ENCODE measurements at places on chromosomes 5 and 9.

DNA sequence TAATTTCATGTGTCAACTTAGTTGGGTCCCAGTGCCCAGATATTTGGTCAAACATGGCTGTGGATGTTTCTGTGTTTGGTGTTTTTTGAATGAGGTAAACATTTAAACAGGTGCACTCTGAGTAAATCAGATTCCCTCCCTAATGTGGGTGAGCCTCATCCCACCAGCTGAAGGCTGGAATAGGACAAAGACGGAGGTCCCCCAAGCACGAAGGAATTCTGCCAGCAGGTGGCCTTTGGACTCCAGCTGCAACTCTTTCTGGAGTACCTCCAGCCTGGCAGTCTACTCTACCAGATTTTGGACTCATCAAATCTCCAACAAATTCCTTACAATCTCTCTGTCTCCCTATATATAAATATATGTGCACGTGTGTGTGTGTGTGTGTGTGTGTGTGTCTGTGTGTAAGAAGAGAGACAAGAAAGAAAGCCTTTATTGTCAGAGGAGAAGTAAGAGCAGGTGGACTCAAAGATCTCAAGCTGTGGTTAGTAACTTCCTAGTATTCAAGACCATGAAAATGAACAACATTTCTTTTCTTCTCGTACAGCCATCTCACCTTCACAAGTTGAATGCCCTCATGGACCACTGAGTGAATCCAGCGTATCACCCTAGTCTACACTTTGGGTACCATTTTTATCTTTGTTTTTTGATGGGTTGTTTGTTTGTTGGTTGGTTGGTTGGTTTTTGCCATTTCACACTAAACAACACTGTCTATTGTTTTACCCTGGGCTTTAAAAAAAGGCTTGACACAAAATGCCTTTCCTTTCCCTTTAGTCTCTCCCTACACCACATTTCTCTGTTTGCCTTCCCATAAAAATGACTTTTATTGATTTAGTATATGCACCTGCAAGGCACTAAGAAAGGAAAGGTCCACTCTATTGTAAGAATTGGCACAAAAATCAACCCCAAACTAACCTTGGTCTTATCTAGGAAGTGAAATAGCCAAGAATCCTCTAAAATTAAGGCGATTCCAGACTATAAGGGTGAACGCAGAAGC, 118.7 kb downstream of the TENT4A start:
- no peak for DNase-seq

DNA sequence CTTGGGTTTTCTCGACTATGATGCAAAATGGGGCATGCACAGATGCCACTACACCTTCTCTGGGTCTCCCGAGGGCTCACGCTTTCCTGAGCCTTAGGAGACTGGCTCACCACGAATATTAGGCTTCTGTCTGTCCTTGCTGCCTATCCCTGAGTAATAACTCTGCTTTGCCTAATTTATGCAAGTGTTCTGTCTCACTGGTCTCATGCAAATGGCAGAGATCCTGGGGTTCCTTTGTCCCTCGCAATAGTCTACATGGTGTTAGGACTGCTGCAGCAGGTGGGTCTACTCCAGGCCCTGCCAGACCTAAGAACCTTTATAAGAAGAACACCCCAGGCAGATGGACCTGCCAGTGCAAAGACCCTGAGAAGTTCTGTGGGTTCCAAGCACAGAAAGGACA, 72.3 kb upstream of the HRH2 start:
- no peak for DNase-seq

- DNase-seq, result no peak
These were observed 67.3 kb downstream of the PDE8B start for GRCh38 chr5:77277759-77278158.

DNA sequence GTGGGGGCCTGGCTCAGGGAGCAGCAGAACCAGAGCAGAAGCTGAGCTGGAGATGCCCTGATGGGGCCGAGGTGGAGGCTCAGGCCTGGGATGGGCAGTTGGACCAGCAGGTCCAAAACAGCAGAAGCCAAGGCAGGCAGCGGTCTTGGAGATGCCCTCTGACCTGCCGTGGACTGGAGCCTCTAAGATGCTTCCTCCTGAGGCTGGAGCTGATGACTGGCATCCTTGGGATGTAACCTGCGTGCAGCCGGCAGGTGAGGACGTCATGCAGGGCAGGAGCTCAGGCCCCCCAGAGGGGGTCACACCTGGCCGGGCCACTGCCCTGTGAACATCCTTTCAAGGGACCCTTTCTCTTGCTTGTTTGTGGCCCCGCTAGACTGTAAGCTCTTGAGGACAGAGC, 162.0 kb downstream of the RGS3 start:
- no peak for DNase-seq

All from stimulated activated CD8-positive, alpha-beta memory T cell treated with anti-CD3 and anti-CD28 coated beads, Interleukin-7, amount 100 ng/mL, for 48 hours (primary cell).